ENCODE measurements at places on chromosomes 7 and 10.
A peak's percentile ranks its signal among the peaks of the same experiment; 100 is the strongest.

DNA sequence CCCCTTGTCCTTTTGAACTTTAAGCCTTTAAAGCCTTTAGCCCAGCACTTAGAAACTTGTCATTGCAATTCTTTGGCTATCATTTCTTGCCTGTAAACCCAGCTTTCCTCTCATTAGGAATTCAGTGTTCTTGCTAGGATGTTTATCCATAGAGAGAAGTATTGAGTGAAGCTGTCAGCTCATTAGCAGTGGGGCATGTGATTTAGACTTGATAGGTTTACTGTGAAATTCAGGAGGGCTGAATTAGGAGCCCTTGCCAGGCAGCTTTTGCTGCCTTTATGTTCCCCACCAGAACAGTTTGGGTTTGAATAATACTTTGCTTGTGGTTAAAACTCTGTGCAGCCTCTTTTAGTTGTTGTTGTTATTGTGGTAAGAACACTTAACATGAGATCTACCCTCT lies 39.5 kb downstream of the LHFPL3 start:
- DNase-seq = no peak

GRCh38 chr7:33062023-33062781 lies at the start of gene NT5C3A:
Gene NT5C3A (minus strand): TSS chr7:33062776. CDS start chr7:33062705, 71 bp downstream.
- DNase-seq = no peak

GRCh38 chr7:138295049-138295637 lies 164.9 kb upstream of the TRIM24 start:
- no peak for DNase-seq

DNA sequence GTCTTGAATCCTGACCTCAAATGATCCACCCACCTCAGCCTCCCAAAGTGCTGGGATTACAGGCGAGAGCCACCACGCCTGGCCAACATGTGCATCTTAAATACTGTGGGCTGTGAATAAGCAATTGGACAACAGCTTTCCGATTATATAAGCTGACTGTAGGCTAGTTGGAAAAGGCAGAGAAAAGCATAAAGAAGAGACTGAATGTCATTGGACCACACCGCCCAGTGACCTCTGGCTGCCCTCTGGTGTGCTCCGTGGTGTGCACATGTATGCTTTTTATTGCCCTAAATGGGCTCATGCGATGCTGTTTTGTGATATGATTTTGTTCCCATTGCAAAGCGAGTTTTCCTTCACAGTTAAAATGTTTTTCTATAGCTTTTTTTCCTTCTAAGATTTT lies 15.4 kb upstream of the CSGALNACT2 start:
- no peak for DNase-seq

DNA sequence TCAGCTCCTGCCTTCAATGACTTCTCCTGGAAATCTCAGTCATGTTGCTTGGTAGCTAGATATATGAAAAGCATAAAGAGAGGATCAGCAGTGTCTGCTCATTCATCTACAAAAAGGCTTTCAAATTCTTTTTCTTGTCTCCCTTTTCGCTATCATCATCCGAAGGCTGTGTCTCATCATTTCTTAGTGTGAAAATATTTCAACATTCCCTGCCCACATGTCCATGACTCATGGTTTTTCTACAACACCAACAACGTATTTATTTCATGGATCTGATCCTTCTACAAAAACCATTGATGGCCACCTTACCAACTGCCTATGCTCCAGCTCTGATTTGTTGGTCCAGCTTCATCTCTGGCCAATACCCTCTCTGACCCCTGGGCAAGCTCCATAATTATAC lies 472.5 kb upstream of the GHITM start:
- DNase-seq = no peak

DNA sequence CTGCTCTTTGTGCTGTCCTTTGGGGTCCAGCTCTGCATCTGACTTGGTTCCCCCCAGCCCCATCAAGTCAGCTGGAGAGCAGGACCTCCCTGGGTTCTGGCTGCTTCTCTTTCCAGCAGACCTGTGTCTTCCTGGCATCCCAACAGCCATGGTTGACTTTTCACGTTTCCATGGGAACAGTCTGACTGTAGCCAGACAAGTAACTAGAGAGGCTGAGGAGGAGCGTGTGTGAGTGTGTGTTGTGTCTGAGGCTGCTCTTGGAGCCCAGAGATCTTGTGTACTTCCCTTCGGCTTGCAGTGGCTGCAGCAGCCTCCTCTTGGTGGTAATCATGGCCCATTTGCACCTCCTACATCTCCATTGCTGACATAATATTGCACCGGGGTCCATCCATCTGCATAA lies 332.0 kb downstream of the RPS24 start:
- DNase-seq = no peak

DNA sequence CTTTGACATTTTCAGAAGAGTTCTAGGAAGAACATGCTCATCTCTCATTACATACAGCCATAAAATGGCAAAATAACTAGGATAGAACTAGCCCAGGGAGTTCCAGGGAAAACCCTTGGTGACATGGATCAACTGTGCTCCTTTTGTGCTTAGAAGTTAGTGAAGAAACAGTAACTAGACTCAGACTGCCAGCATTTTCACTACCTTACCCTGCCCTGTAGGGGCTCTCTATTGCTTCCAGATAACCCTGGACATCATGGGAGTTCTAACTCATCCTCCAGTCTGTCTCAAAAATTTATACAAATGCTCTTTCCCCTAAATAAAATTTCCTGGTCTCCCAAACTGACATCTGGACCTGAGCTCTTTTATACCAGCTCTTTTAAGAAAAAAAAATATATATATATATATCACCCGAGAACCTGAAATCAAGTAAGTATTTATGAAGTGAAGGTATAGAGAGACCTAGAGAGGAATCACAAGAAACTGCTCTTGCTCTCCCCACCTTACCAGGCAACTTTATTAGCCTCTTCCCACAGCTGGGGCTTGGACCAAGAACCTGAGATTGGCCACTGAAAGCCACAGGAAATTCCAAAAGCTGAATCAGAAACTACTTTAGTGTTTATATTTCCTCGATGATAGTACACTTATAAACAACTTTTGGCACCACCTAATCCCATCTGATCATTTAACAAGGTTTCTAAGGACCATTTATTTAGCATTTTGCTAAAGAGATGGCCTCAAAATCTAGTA lies 101.4 kb downstream of the RELN start:
- DNase-seq = no peak

GRCh38 chr7:37104822-37105518 lies 343.7 kb downstream of the ELMO1 start:
- no peak for DNase-seq

DNA sequence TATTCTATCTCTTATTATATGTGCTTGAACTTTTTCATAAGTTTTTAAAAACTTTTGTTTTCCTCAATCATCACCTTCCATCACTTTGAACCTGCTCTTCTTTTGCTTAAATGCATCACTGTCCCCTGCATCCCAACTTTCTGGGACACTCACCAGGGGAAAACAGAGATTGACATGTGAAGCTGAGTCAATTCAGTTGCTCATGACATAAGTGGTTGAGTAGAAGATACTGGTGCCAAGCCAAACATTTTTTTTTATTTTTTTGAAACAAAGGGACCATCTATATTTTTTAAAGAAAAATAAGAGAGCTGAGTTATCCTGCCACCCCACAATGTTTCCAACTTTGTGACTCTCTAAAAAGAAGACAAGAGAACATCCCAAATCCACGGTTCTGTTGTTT lies 61.8 kb upstream of the AHR start:
- no peak for DNase-seq

- no peak for DNase-seq
Measured at GRCh38 chr10:15879663-15880062, 19.4 kb upstream of the MINDY3 start.

GRCh38 chr7:17185690-17186070 lies 112.8 kb upstream of the AHR start:
- peak; percentile 56 for DNase-seq

DNA sequence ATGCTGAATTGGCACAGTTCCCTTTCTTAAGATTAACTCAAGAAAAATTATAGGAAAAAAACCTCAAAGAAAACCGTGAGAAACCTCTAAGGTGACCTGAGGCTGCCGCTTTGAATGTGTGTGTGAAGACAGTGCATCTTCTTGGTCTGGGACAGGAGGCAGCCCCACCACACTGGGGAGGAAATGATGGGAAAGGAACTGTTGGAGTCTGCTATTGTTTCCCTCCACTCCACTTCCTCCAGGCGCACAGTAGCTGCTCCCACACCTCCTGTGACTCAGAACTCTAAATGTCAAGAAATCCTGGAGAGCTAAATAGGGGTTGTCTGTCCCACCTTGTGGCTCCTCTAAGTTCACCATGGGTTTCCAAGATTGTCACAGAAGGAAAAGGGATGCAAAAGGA lies 179.4 kb downstream of the PDE1C start:
- no peak for DNase-seq

DNA sequence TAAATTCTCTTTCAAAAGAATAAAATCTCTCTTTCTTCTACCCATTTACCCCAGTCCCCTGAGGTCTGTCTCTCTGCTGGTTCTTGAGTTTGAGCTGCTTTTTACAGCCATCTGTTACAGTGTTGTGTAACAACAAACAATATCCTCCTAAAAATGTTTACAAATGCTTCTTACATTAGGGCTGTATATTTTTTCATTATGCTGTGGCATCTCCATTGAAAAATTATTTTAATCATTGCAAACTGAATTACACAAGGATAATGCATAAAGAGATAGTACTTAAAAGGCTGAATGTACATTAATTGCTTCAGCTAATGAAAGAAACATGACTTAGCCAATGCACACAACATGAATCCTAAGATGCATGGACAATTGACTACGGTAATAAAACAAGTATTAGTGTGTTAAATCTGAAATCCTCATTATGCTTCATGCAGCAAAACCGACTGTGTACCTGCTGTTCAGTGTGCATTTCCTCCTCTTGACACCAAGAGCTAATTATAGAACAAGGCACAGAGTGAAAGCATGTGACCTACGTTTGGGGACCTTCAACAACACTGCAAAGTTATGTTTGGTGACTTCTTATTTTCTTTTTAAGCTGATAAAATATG lies 181.7 kb upstream of the RHOBTB1 start:
- no peak for DNase-seq

DNA sequence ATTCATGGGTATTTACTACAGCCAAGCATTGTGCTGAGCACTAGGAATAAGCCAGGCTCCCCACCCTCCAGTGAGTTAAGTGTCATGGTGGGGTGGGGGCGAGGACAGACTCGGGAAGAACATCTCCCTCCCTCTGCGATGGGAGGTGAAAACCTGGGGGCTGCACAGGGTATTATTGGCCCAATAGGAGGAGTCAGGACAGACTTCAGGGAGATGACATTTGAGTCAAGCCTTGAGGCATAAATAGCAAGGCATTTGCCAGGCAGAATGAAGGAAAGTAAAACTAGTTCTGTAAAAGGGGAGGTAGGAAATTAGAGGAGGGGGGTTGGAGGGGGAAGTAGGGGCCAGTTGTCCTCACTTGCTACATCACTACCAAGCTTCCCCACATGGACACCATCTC lies 18.9 kb downstream of the NKX2-3 start:
- no peak for DNase-seq

DNA sequence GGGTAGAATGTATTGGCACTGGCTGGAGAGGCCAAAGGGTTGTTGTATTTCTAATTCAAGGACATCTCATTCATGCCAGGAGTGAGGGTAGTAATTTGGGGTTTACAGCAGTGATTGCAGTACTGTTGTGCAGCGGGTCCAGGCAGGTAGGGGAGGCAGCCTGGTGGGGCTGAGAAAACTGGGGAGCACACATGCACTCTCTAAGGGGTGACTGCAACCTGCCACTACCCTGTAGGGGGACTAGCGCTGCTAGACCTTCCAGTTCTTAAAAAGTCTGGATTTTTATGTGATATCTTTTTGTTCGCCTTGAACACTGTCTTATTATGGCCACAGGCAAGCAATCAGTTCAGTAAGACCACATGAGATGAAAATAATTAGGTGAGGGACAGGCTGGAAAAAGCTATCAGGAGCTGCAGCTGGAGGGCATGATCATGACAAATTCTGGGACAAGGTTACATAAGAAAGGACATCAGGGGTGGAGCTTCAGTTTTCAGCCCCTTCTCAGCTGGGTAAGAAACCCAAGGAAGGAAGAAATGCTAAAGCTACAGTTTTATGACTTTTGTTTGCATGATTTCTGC lies 149.0 kb downstream of the ARHGAP21 start:
- no peak for DNase-seq

- DNase-seq = no peak
Measured at GRCh38 chr7:76011442-76011861, 17.1 kb upstream of the TMEM120A start.
